ENCODE measurements at places on chromosomes 2 and 18. TPM values are rescaled to one million over a fixed set of nuclear protein-coding genes. Genes with fewer than 3 reads are reported as not detected.

Gene RAB17
- total RNA-seq = 0.99 TPM

Gene AGXT
- not detected for total RNA-seq

Gene NEU2
- total RNA-seq = not detected

Gene IL1R2
- 1.0 TPM for total RNA-seq

Gene TRABD2A
- total RNA-seq = 0.77 TPM

Gene LYG2
- not detected for total RNA-seq

Gene LOXL3
- total RNA-seq = 22.8 TPM

Gene DNAH6
- total RNA-seq = 2.5 TPM

Gene GAL3ST2
- total RNA-seq = 0.71 TPM

Gene ITM2C
- 162 TPM for total RNA-seq

Gene PASK
- total RNA-seq = 16.4 TPM

Gene VIL1
- total RNA-seq = not detected

Measured in camera-type eye (tissue), 1 donor.